Stimulated activated CD4-positive, alpha-beta T cell treated with anti-CD3 and anti-CD28 coated beads, Interleukin-4, amount 100 ng/mL, for 4 hours (primary cell): ENCODE measurements at places on chromosomes 1 and 21.

- DNase-seq = no peak
These were observed 330.4 kb upstream of the ESRRG start for GRCh38 chr1:217053676-217054075.

- no peak for DNase-seq
These were observed 100.9 kb downstream of the DDX20 start for GRCh38 chr1:111856411-111857185.

DNA sequence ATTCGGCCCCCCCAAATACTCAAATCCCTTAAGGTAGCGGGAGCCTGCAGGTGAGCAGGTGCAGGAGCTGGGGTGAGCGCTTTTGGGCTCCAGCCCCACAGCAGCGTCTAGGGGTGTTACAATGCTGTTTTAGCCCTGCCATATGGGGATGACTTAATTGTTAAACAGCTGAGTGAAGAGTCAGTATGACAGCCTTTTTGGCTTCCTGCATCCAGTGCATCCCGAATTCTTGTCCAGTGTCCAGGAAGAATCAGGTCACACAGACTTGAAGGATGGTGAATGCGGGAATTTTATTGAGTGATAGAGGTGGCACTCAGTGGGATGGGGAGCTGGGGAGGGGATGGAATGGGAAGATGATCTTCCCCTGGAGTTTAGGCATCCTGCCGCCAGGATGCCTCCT, 30.4 kb upstream of the HHAT start:
- DNase-seq = no peak

GRCh38 chr21:18409579-18409978, 6.0 kb upstream of the TMPRSS15 start:
- DNase-seq = no peak
